SJCRH30 (cell line): ENCODE measurements at places on chromosomes 4 and X. TPM values are rescaled to one million over a fixed set of nuclear protein-coding genes. Genes with fewer than 3 reads are reported as not detected.

- H3K4me1 ChIP-seq = no peaks in the 10 kb centered on the region
- H3K4me3 ChIP-seq = no peak overlapping the region
- H3K27ac ChIP-seq = no peak overlapping the region
- H3K36me3 ChIP-seq = no peaks in the 10 kb centered on the region
These were observed 134.5 kb upstream of the KLF3 start for GRCh38 chr4:38529189-38530115.

DNA sequence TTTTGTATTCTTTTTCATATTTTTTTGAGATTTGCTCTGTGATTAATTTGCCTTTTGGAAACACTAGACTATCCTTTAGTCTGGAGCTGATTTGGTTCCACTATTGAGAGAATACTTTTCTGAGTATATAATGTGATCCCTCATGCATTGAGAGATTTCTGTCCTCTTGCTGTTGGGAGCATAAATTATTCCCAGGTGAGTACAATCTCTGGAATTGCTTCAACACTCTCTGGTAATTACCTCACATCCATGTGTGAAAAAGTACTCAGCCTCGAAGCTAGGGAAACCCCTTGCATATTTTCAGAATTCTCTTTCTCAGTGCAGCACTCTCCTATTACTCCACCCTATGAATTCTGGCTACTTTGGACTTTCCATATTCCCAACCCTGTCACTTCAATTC is 550.0 kb downstream of the RAPGEF2 start:
- no peaks in the 10 kb centered on the region for H3K27me3 ChIP-seq
- no peaks in the 10 kb centered on the region for H3K4me1 ChIP-seq
- DNase-seq = no peak
- no peak overlapping the region for H3K4me3 ChIP-seq

- H3K4me1 ChIP-seq = no peaks in the 10 kb centered on the region
- H3K27me3 ChIP-seq = peaks cover 3% of the 10 kb centered on the region; the same call in 1 of the 2 replicates
- no peak overlapping the region for H3K4me3 ChIP-seq
- no peaks in the 10 kb centered on the region for H3K36me3 ChIP-seq
These were observed 4.5 kb upstream of the NKX1-1 start for GRCh38 chr4:1410491-1411325.

DNA sequence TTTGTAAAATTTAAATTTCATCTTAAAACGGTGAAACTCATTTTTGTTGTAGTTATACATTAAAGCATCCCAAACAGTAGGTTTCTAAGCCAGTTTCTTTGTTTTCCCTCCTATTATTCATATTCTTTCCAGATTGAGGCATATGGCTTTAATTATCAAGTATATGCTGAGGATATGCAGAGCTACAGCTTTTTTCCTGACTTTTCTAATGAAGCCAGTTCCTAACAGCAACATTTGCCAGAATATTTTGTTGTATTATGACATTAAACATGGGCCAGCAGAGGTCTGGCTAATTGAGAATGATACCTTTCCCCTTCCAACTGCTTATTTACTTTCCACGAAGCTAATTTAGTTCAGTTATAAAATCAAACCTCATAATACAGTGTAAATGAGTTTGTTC is 75.3 kb downstream of the SLIT2 start:
- H3K36me3 ChIP-seq = no peaks in the 10 kb centered on the region
- no peaks in the 10 kb centered on the region for H3K27me3 ChIP-seq
- DNase-seq = no peak
- no peak overlapping the region for H3K4me3 ChIP-seq
- H3K4me1 ChIP-seq = no peaks in the 10 kb centered on the region

The FGFBP1 gene
- not detected in 2 replicates for total RNA-seq

DNA sequence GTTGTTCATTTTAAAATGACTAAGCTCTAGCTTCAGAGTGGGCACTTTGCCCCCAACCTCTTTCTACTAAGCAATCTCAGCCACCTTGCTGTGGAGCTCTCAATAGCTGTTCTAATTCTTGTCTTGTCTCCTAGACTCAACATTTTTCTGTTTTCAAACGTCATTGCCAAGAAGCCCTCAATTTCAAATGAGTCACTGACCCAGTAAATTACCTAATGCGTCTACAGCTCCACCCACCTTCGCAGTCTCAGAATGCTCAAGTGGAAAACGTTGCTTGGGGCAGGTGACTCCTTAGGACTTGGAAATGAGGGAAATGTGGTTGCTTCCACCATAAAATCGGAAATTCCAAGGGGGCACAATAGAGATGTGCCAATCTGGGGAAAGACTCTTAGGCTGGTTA is 59.0 kb downstream of the ING2 start:
- no peak overlapping the region for H3K4me3 ChIP-seq
- H3K27me3 ChIP-seq = no peaks in the 10 kb centered on the region
- no peak overlapping the region for H3K27ac ChIP-seq
